Kidney capillary endothelial cell (primary cell): ENCODE measurements at places on chromosomes 3 and 15.

GRCh38 chr3:99659951-99660350, 21.6 kb downstream of the COL8A1 start:
- DNase-seq: no peak

DNA sequence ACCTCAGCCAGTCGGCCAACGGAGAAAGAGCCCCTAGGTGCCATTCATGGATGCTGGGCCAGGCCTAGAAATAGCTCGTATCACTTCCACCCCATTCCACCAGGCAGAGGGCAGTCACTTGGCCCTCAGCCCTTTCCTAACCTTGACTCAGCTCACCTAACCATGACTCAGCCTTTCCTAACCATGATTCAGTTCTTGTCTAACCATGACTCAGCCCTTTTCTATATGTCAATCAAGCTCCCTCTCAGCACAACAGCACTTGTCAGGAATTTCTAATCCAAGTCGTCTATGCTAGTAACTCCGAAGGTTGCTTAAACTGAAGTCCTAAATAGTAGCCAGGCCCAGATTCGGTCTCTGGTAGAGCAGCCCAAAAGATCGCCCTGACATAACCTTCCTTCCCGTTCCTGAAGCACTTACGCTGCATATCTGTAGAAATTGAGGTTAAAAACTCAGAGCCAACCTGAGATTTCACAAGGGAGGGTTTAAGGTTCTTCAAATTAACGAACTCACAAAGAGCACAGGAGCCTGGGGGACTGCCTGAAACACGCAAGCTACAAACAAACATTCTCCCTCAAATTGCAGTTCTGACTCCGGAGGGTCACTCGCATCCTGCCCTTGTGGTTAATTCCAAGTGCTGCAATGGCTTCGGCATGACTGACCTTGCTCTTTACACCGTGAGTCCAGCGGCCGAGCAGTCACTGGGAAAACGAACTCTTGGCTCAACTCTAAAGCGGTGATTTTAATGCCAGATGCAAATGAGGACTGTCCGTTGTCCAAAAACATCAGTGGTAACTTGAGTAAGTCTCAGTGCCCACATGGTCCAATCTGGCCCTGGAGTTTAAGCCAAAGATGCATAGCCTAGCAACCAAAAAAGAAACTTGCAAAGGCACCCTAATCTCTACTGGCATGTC, 99.9 kb downstream of the ADAMTS17 start:
- peak; percentile 40 for DNase-seq

DNA sequence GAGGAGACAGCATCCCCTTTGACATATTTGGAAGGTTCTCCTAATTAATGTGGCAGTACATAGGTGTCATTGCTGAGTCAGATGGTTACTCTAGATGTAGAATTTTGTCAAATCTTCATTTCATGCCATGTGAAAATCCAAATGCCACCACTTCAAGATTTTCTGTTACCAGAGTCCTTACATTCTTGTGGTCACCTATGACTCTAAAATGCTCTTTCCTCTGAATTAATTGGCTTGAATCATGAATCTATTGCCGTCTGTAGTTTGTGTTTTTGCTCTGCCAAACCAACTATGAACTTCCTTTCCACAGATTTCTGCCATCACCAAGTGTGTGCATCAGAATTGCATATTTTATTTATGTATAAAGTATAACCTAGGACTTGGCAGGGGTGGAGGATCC, 269.4 kb upstream of the ZPLD1 start:
- DNase-seq: no peak

DNA sequence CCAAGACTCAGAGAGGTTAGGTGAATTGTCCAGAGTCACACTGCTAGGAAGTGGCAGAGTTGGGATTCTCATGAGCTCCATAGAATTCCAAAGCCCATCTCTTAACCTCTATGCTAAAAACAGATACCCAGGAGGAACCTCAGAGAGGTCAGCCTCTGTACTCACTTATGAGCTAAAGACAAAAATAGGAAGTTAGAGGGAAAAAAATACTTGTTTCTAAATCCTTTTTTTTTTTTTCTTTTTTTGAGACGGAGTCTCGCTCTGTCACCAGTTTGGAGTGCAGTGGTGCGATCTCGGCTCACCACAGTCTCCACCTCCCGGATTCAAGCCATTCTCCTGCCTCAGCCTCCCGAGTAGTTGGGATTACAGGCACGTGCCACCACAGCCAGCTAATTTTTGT, 31.4 kb downstream of the FSD2 start:
- DNase-seq: no peak

DNA sequence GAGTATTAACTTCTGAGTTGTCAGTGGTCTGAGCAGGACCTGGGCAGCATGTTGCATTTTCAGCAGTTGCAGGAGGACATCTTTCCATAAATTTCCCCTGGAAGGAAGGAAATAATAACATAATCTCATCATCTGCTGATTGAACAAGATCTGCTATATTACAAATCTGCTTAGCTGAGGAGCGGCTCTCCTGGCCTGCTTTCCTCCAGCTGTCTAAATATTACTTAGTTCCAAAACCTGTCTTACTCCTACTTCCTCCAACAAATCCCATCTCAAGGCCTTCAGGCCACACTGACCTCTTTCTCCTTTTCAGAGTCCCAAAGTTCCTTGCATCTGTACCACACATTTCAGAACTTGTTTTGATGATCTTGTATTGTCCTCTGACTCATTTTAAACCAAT, 364.4 kb upstream of the MCTP2 start:
- no peak for DNase-seq

- no peak for DNase-seq
Measured at GRCh38 chr3:41035456-41036022, 163.8 kb upstream of the CTNNB1 start.

DNA sequence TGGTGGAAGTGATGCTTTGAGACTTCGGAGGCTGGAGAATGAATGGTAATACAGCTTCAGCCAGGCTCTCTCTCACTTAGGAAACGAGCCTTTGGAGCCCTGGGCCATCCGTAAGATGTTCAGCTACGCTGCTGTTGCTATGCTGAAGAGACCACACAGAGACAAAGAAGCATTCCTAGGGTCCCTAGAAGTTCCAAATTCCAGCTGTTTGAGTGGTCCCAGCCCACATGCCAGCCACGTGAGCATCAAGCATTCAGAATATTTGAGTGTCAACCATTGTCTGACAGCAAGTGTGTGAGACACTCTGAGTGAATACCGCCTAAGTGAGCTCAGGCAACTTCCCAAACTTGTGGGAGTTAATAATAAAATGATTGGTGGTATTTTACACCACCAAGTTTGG, 212.9 kb downstream of the CD47 start:
- DNase-seq: no peak

DNA sequence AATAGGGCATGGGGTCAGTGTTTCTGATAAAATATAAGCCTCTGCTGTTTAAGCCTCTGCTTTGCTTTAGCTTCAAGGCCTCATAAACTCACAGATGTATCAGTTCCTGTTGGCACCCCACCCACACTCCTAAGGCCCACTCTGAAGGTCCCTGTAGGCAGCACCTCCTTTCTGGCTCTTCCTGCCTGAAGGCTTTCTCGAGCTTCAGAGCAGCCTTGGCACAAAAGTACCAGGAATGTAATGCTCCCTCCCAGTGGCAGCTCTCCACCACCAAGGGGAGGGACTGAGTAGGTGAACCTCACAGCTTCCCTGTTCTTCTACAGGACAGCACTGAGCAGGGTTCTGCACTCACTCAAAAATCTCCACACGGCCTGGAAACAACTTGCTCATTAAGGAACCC, 102.2 kb downstream of the ABHD5 start:
- no peak for DNase-seq

GRCh38 chr3:106213954-106214353, 345.1 kb upstream of the CBLB start:
- DNase-seq: no peak

DNA sequence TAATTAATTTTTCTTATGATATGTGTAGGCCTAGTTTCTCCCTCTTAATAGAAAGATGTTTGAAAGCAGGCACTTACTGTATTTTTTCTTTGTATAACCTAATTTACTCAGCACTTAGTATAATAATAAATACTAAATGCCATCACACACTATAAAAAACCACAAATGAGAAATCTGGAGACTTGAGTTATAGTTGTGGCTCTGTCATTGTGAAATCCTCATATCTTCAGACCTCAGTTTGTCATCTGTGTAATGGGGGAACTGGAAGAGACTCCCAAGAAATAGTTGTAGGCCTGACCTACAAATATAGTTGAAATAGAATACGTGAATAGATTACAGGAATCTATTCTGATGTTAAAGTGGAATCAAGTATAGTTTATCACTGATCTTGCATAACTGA, 287.6 kb upstream of the DPH6 start:
- DNase-seq: no peak

- no peak for DNase-seq
Measured at GRCh38 chr15:79025201-79025600, 65.4 kb downstream of the RASGRF1 start.

- no peak for DNase-seq
Measured at GRCh38 chr3:81909796-81910195, 148.4 kb upstream of the GBE1 start.

GRCh38 chr3:173096140-173096539, 44.9 kb downstream of the SPATA16 start:
- no peak for DNase-seq

- DNase-seq: peak; percentile 41
Measured at GRCh38 chr3:57007521-57008460, 52.7 kb upstream of the SPATA12 start.

DNA sequence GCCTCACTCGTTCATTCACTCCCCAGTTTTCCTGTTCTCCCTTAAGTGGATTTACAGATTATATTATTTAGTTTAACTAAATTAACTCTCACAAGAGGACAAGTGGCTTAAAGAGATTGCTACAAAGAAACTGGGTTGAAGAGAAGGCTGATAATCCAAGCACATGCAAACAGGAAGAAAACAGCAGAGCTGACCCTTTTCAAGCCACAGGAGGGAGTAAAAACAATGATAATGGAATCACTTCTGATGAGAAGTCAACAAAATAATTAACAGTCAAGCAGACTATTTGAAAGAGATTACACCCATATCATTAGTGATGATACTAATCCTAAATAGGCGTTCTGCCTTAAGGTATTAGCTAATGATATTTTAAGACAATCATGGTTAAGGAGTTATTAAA, 31.7 kb downstream of the BOC start:
- no peak for DNase-seq

GRCh38 chr3:17432236-17432635, 310.2 kb downstream of the TBC1D5 start:
- no peak for DNase-seq

- DNase-seq: no peak
Measured at GRCh38 chr3:69092030-69092516, 7.3 kb downstream of the ARL6IP5 start.

DNA sequence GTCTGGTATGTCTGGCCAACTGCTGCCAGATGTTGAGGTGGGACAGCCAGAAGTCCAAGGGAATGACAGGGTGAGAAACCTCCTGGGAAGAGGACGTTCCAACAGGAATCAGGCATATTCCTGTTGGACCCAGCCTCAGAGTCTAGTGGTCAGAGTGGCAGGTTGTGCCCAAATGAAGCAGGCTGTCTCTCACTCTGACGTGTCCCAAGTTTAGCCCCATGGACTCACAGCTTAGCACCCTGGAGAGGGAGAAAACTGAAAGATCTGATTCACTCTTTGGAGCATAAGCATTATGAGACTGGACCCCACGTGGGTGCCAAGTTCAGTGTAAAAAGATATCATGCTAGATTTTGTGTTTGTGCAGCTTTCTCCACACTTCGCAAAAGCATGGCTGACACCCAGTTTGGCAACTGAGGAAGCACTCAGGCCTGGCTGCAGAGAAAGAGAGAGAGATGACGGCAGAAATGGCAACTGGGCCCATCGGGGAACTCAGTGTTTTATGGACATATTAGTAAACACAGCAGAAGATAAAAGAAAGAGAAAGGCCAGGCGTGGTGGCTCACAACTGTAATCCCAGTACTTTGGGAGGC, 88.2 kb upstream of the LMCD1 start:
- DNase-seq: no peak

- no peak for DNase-seq
Measured at GRCh38 chr3:69294014-69294766, 91.7 kb downstream of the FRMD4B start.

DNA sequence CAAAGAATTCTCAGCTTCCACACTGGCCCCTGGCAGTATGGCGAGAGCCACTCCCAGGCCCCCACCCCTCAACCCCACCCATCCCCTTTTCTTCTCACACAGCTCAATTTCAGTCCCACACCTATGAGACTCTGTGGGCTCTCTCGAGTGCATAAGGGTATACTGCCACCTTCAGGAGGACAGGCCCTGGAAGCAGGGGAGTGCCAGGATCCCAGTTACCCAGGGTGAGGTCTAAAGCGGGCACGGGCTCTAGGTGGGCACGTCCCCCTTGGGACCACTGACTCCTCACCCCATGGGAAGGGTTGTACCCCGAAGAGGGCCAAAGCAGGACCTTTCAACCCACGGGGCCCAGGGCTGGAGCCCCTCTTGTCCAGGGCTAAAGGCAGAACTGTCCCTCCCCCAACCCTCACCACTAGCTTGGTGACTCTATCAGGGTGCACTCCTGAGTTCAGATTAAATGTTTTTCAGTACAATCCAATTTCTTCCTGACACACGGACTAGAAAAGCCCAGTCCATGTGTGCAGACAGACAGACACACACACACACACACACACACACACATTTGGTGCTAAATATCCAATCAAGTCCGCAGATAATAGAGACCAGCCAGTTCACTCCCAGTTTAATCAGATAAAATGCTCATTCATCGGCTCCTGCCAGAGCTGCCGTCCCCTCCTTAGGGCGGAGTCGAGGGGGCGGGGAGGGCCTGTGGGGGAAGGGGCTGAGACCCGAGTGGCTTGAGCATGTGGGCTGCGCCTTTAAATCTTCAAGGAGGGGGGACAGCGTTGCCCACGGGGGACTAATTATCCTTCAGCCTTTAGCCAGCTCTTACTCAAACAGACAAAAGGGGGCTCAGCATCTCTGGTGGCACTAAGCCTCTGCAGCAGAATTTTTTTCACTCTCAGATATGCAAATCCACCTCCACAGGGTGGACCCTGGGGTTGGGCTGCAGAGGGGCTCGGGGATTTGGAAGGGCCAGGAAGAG, 59.3 kb downstream of the CYP11A1 start:
- DNase-seq: peak; percentile 56

- no peak for DNase-seq
Measured at GRCh38 chr15:79003301-79003700, 58.5 kb upstream of the CTSH start.

DNA sequence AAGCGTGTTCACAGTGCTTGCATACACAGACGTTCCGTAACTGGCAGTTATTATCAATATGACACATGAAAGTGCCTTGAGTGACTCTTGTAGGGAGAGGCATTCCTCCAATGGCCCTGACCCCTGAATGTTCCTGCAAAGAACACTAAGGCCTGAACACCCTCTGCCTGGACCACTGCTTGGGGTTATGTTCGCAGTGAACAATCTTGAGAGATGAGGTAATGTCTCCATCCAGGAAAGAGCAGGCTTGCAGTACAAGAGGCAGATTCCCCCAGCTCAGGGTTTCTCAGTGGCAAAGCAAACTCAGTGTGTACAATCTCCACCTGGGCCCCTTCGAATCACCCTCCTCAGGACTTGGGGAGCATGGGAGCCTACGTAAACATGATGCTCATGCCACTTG, 324.6 kb downstream of the MAGI1 start:
- no peak for DNase-seq
